Motor neuron (in vitro differentiated cells): ENCODE measurements at places on chromosomes 3 and 15. TPM values are rescaled to one million over a fixed set of nuclear protein-coding genes. Genes with fewer than 3 reads are reported as not detected.

DNA sequence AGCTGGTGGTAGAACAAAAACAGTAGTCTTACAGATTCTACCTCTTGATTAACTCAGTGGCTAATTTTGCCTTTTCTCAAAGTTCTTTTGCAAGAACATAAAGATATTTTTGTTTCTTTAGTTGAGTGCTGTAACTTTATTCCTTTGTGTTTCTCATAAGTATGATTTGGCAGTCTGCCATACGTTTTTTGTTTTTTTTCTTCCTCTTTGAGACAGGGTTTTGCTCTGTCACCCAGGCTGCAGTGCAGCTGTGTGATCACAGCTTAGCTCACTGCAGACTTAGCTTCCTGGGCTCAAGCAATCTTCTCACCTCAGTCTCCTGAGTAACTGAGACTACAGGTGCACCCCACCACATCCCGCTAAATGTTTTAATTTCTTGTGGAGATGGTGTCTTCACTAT, 22.4 kb downstream of the B3GNT5 start:
- ATAC-seq = no peak

The TPRG1 gene
- 0.31 and 1.0 TPM in 2 replicates for total RNA-seq

DNA sequence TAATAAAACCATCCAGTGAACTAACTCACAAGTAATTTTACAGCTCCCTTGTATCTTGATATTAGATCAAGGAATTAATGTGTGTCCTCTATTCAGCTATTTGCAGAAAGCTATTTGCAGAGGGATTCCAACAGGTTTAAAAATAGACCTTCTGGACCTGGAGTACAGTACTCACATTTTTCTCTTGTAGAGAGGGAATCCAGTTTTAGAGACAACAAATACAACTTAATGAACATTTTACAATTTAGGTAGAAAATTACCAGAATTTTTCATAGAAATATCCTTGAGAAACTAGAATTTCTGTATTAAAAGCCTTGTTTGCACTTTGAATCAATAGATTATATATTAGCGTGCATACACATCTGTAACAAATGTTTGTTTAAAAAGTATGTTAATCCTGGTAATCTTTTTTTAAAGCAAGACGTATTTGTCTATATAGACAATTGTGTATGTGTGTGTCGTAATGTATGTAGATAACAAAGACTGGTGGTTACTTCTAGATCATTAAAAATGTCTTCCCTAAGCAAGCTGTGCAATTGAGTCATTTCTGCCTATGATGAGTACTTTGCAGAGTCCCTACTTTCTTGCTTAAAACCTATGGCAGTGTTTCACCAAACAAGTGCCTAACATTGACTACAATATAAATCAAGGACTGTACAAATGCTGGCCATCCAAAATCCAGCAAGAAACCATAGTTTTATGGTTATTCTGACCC, 57.9 kb downstream of the PPP2R3A start:
- no peak for ATAC-seq

The SLC27A2 gene
- total RNA-seq = 1.6 and 1.8 TPM in 2 replicates

GRCh38 chr3:170352936-170353335, 4.6 kb upstream of the SKIL start:
- ATAC-seq = no peak

GRCh38 chr15:44735482-44736180, 697 bp upstream of the TRIM69 start:
- ATAC-seq = no peak

The TM4SF1 gene
- total RNA-seq = 0.09 TPM in 1 of 2 replicates, not detected in the other

The SI gene
- not detected in 2 replicates for total RNA-seq

The TIMP4 gene
- 1.2 and 1.6 TPM in 2 replicates for total RNA-seq

The ACKR2 gene
- 0.25 and 0.38 TPM in 2 replicates for total RNA-seq

The KAT2B gene
- 9.9 and 10.6 TPM in 2 replicates for total RNA-seq

DNA sequence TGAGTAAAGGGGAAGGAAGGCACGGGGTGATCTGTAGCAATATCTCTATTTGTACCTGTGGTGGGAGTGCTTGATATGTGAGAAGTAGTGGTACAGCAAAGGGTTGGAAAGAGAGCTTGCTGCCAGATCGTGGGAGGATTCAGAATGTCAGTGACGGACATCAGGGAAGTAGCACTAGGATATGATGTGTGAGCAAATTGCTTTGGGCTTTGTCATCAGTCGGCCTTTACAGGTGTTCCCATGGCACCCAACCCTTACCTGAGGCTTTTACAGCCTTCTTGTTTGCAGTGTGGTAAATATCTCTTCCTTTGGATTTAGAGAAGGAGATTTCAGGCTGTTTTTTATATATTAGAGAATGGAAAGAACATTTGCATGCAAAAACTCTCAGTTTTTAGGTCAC, 29.8 kb downstream of the IL1RAP start:
- ATAC-seq = no peak

DNA sequence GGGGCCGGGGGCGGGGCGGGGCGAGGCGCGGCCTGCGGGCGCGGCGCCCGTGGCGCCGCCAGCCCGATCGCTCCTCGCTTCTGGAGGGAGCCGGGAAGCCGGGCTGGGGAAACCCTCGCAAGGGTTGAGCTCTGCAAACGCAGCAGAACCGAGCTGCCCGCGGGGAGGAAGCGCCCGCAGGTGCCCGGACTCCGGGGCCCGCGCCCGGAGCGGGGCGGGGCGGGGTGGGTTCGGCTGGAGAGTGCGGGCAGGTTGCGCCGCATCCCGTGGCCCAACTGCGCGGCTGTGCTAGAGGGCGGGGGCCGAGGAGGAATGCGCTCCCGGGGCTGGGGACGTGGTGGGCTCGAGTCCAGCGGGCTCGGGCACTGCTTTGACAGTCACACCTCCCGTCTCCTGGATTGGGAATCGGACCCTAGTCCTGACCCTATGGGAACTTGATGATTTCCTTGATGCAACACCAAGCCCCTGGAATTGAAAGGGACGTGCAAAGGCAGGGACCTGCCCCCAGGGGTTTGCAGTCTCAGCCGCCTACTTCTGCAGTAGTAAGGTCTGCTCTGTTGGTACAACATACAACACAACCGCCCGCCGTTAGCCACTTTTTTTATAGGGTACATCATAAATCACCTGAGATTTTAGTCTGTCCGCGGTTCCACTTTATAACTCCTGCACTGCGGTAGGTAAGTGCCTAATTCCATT, 34.3 kb downstream of the ZBTB38 start:
- peak; percentile 62 for ATAC-seq

The BTBD1 gene
- total RNA-seq = 78.8 and 83.0 TPM in 2 replicates

The TOP2B gene
- 149 and 158 TPM in 2 replicates for total RNA-seq

GRCh38 chr3:36852071-36852470, 87.7 kb upstream of the DCLK3 start:
- ATAC-seq = no peak

DNA sequence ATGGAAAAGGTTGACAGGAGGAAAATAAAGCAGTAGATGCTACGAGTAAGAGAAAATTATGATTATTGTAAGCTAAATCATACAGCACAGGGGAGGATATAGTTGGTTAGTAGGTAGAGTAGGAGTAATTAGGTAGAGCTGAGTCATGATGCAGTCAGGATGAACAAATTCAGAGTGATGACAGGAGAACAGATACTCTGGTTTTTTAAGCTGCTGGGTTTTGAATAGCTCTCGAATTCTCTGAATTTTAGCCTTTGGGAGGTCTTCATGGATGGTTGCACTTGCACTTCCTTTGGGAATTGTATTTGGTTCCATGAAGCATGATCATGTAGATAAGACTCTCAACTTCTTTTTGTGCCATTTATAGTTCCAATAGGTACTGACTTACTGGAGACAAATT, 96.2 kb downstream of the ECT2 start:
- no peak for ATAC-seq

The GOLGA8O gene
- 0.43 and 0.75 TPM in 2 replicates for total RNA-seq

GRCh38 chr3:53140847-53141845, 10.9 kb upstream of the RFT1 start:
- peak; percentile 46 for ATAC-seq

DNA sequence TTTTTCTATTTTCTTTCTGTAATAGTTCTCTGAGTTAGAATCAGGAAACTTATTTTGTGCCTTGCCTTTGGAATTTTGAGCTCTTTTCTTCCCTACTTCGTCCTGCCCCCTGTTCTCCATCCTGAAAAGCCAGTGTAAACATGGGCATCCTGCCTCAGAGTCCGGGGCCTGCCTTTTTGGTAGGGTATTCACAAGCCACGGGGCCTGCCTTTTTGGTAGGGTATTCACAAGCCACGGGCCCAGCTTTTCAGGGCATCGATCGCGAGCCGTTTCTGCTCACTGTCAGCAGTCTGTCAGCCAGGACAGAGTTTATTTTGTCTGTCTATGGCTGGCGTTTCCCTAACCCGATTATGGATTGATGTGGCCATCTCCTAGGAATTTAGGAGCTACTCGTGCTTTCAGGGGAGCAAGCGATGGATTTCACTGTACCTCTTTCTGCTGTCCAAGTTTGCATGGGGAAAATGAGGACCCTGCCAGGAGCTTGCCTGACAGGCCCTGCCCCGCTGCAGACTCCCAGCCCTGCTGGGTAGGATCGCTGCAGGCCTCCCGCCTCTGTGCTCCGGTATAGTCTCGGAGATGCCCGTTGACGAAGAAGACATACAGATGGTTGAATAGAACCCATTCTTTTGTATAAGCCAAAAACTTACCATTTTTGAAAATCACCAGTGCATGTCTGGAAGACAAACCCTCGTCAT, 12.8 kb downstream of the SYNM start:
- no peak for ATAC-seq

GRCh38 chr15:52093539-52094510, 18.8 kb downstream of the BCL2L10 start:
- peak; percentile 59 for ATAC-seq

DNA sequence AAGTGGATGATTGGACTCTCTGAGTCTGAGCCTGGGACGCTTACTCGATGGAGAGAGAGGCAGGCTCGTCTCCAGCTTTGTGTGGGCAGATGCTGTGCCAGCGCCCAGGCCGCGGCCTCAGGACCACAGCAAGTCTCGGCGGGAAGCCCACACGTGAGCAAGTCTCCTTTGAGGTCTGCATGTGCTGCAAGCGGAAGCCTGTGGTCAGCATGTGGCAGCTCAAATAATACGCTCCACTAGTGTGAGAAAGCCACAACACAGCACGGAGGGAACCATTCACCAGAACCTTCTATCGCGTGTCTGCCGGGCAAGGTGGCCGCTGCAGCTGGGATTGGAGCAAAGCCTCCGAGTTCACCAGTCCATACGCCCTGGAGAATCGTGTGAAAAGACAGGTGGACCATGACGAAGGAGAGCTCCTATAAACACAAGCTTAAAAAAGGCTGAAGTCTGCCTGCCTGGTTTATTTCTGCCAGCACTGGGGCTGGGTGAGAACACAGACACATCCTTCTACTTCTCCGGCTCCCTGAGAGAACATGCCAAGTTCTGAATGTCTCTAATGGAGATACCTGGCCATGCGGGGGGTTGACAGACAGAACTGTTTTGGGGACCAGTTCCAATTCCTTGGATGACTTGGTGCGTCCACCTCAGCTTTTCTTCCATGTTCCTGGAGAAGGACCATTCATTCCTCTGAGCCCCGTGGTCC, 82.0 kb upstream of the LRIG1 start:
- ATAC-seq = no peak

- no peak for ATAC-seq
These were observed 39.2 kb upstream of the SEMA4B start for GRCh38 chr15:90161950-90162361.
